ENCODE measurements at places on chromosomes 2 and 18.

DNA sequence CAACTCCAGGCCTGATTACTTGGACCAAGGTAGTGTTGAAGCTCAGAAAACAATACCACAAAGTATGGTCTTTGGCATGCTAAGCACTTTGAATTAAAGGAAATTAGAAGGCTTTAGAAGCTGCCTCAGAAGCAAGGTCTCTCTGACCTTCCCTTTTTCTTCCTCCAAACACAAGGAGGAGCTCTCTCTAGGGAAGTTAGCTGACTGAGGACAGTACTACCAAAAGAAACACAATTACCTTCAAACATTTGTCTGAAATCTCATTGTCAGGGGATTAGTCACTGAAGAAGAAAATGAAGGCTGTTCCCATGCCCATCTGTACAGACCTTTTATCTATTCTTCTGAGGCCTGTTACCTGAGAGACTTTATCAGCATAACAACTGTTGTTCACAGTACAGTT, 279.3 kb downstream of the CDH20 start:
- no peak overlapping the region for H3K4me3 ChIP-seq
- H3K27ac ChIP-seq: no peak overlapping the region
- H3K36me3 ChIP-seq: no peaks in the 10 kb centered on the region
- H3K27me3 ChIP-seq: peaks cover 18% of the 10 kb centered on the region
- DNase-seq: no peak

DNA sequence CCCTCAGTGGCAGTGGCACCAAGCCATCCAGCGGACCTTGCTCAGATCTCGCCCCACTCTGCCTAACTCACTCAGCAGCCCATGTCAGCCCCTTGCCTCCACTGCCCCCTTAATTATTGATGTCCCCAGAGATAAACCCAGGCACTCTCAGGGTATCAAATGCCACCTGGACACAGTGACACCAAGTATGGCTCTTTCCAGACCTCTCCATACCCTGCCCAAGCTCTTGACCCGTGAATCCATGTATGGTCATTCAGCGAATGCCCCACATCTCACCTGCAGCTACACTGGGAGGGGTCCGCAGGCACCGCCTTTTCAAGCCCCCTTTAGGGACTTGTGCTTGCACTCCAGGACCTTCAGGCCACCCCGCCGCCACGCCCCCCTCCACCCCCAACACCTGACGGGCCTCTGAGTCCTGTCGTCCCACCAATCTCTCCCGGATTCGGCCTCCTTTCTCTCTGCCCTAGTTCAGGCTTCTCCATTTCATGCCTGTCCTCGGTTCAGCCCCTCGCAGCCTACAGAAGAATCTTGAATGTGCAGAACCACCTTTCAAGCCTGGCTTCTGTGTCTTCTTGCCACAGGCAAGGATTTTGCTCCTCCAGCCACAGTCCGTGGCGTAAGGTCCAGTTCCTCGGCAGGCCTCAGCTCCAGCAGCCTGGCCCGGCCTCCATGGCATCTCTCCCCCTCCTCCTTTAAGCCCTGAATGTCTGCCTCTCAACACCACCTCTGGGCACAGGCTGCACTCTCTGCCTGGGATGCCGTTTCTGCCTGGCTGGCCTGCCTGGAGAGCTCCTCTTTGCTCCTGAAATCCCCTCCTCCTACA, 54.1 kb upstream of the ODC1 start:
- H3K4me1 ChIP-seq: no peaks in the 10 kb centered on the region
- DNase-seq: no peak
- peaks cover 19% of the 10 kb centered on the region for H3K27me3 ChIP-seq
- H3K36me3 ChIP-seq: no peaks in the 10 kb centered on the region

GRCh38 chr2:11411768-11412448, 54.1 kb downstream of the E2F6 start:
- H3K36me3 ChIP-seq: no peaks in the 10 kb centered on the region
- no peak overlapping the region for H3K27ac ChIP-seq
- H3K4me1 ChIP-seq: no peaks in the 10 kb centered on the region
- H3K4me3 ChIP-seq: no peak overlapping the region

- no peaks in the 10 kb centered on the region for H3K27me3 ChIP-seq
- no peak overlapping the region for H3K4me3 ChIP-seq
- no peaks in the 10 kb centered on the region for H3K4me1 ChIP-seq
- no peak for DNase-seq
Observed at GRCh38 chr2:2703762-2704427, 372.8 kb upstream of the MYT1L start.

- no peak overlapping the region for H3K27ac ChIP-seq
- H3K36me3 ChIP-seq: no peaks in the 10 kb centered on the region
- H3K4me1 ChIP-seq: peaks cover 6% of the 10 kb centered on the region
Observed at GRCh38 chr2:119744335-119744939, 15.3 kb upstream of the PTPN4 start.

DNA sequence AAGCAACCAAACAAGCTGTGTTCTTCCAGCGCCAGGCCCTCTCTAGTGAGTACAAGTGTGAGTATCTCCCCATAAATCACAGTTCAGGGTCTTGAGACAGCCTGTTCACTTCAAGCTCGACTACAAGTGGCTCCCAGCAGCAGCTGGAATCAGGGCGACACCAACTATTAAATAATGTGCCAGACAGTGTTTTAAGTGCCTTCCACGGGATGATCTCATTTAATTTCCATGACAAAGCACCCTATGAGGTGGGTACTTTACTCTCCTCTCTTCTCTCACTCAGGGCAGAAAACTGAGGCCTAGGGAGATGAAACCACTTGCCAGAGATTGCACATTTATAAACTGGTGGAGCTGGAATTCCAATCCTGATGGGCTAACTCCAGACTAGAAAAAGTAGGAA, 2.6 kb upstream of the FAM136A start:
- H3K4me3 ChIP-seq: no peak overlapping the region
- no peak for DNase-seq
- no peaks in the 10 kb centered on the region for H3K27me3 ChIP-seq
- peaks cover 12% of the 10 kb centered on the region for H3K36me3 ChIP-seq
- H3K4me1 ChIP-seq: peaks cover 21% of the 10 kb centered on the region

Data from activated CD8-positive, alpha-beta T cell treated with anti-CD3 and anti-CD28 coated beads, Interleukin-2, amount 10 ng/mL, durations not matched to agents 7 days and 5 days (primary cell).